ENCODE measurements at places on chromosomes 1 and 21.

GRCh38 chr1:33045246-33045645 is 8.6 kb upstream of the AK2 start:
- no peak for DNase-seq

DNA sequence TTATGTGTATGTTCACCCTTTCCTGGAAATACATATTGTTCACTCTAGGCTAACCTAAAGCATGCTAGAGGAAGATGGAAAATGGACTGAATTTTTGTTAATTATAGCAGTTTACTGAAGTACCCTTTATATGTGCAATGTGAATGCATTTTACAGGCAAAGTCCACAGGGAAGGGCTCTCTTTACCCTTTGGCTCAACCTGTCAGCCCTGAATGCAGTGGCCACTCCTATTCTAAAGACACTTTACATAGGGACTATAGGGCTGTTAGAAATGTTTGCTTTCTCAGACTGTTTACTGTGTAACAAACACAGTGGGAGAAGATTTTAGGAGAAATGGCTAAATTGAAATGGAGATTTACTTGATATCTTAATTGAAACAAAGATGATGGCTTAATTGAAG is 78.5 kb downstream of the BRINP2 start:
- no peak for DNase-seq

- DNase-seq: no peak
Measured at GRCh38 chr1:81887421-81888144, 86.8 kb downstream of the ADGRL2 start.

- DNase-seq: no peak
Measured at GRCh38 chr1:94202241-94202640, 35.1 kb downstream of the ARHGAP29 start.

DNA sequence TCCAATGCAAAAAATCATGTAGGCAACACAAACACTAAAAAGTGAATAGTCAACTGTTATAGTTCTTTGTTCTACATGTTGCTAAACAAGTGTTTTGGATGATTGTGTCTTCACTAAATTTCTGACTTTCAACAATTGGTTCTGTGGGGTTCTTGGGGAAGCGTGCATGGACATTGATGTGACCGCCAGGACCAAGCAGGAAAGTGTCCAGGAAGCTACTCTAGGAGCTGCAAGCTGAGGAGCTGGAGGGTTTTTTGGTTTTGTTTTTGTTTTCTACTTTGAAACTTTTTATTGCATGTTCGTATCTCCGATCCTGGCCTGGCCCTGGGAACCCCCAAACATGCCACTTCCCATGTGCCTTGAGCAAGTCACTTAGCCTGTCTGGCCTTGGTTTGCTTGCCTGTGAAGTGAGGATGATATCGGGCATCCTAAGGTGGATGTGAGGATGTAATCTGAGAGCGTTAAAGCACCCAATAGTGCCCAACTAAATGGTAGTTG is 8.0 kb downstream of the TMPRSS3 start:
- no peak for DNase-seq

GRCh38 chr1:196538473-196538872 is 69.8 kb downstream of the KCNT2 start:
- no peak for DNase-seq

GRCh38 chr1:221994274-221994698 is 252.4 kb upstream of the DUSP10 start:
- no peak for DNase-seq

- no peak for DNase-seq
Measured at GRCh38 chr1:241813768-241814320, 34.2 kb upstream of the EXO1 start.

DNA sequence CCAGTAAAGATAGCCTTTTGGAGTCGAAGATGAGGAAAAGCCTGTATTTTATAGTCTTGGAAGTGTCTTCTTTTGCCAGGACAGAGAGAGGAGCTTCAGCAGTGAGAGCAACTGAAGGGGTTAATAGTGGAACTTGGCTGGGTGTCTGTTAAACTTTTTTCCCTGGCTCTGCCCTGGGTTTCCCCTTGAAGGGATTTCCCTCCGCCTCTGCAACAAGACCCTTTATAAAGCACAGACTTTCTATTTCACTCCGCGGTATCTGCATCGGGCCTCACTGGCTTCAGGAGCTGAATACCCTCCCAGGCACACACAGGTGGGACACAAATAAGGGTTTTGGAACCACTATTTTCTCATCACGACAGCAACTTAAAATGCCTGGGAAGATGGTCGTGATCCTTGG is at the start of gene VCAM1:
Gene VCAM1, plus strand, starts transcription at position 253 of the 400 bp plus-strand sequence. Its CDS starts 119 bp downstream, at position 372.
- no peak for DNase-seq

GRCh38 chr1:241985787-241986186 is 13.1 kb downstream of the MAP1LC3C start:
- DNase-seq: no peak

DNA sequence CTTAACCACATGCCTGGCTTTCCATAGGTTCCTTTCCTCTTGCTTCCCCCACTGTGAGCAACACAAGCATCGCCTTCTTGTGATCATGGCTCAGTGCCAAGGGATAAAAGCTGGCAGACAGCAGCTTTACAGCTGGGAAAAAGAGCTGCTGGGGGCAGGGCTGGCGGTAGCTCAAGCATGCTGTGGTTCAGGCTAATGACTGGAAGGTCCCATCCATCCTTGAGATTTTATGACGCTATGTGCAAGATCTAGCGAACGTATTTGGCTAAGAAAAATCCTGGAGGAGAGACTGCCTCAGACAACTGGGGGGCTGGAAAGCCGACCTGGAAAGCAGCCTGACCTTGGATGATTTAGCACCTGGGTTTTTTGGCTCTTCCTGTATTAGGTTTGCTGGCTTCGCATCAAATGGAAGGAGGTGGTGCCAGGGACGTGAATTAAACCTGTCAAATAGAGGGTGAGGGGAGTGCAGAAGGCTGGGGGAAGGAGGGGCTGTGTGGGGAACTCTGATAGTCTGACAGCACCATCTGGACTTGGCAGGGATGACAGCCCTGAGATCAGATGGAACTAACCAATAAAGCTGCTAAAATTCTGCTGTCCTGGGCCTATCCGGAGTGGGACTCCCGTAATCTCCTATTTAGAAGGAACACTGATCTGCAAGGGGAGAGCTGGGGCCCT is 34.8 kb downstream of the ZMYND12 start:
- DNase-seq: peak; percentile 20

DNA sequence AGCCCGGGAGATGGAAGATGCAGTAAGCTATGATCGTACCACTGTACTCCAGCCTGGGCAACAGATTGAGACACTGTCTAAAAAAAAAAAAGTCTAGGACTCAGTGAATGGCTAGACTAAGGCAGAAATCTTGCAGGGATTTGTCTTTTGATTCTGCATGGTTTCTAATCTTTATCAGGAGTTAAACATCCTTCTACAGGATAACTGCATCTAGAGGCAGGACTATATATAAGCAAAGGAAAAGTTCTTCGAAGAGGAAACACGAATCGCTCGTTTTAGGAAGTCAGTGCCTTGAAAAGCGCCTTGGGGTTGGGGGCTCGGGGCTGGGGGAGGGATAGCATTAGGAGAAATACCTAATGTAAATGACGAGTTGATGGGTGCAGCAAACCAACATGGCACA is 602 bp upstream of the UFC1 start:
- DNase-seq: no peak
